ENCODE measurements at places on chromosomes 5 and 9.

- DNase-seq = peak; percentile 59
Observed at GRCh38 chr9:86557063-86557766, 203.0 kb upstream of the TUT7 start.

DNA sequence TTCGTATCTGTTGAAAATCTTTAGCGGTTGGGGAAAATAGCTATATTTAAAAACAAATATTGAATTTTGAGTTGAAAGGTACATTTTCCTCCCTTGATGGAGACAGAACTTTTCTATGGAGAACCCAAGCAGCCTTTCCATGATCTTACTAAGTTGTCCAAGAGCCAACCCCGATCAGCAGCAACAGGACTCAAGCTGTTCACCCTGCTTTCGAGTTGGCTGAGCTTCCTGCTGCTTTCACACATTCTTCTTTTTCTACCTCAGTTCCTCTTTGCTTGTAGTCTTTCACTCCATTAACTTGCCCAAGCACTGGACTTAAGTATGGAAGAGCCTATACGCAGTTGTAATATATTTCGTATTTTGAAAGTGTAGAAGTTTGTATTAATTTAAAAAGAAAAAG, 59.4 kb downstream of the IL6ST start:
- DNase-seq = no peak

DNA sequence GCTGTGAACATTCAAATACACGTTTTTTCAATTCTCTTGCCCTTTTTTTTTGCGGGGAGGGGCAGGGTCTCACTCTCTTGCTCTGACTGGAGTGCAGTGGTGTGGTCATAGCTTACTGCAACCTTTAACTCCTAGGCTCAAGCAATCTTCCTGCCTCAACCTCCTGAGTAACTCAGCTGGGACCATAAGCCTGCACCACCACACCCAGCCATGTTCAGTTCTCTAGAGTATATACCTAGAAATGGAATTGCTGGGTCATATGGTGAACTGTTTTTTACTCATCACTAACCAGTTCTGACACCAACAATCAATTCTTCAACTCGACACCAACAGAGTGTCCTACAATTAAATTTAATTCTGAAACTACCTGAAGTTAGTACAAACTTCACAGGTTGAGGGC, 85.5 kb upstream of the ZNF169 start:
- no peak for DNase-seq

DNA sequence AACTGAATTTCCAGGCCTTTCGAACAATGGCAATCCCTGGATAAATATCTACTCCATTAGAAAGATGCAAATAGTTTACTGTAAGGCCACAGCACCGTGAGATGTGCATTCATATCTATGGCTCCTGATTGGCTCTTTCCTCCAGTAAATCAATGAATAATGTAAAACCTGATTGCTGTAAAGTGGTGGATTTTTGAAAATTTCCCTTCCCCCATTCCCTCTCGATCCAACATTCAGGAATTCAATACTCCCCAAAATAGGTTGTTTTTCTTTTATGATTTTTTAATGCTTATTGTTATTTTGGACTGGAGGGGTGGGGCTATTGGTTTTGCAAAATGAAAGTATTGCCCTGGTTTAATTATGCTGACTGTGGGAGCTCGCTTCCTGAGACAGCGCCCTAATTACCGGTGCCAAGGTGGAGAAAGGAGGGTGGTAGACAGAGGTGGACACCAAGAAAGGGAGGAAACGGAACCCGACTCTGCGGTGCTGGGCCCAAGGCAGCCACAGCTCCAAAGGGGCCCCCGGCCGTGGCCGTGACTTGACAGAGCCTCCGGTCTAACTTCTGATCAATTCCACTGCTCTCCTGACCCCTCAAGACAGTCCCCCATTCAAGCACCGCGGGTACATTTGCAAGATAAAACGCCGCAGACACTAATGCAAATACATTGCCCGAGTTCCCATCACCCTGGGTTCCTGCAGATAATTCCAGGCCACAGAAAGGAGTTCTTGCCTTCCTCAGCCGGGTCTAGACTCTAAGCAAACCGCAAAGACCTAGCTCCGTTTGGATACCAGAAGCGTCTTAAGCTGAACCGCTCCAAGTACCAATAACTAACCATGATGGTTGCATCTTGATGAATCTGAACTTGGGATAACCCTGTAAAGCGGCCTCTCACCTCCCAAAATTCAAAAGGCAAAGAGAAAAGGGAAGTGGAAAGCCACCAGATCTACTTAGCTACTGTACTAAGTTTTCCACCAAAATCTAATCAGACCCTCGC, 211.2 kb downstream of the MEF2C start:
- no peak for DNase-seq

GRCh38 chr5:161009194-161009593, 157.2 kb upstream of the ATP10B start:
- DNase-seq = no peak

GRCh38 chr9:111986035-111986556, 89.5 kb downstream of the UGCG start:
- DNase-seq = no peak

DNA sequence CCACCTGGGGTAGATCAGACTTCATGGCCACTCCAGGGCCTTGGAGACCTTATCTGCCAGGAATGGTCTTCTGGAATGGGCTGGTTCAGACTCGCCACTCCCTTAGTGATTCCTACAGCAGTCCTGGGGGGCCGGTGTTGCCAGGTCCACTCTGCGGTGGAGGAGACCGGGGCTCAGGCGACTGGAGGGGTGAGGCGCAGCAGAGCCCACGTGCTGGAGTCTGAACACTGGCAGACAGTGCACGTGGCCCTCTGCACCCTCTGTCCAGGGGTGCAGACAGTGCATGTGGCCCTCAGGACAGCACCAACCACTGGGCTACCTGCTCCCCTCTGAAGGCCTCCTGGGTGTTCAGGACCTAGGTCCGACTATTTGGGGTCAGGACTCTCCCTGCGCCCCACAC, 94.8 kb upstream of the PHYKPL start:
- no peak for DNase-seq

- no peak for DNase-seq
Observed at GRCh38 chr9:85067792-85068191, 398.3 kb downstream of the NTRK2 start.

DNA sequence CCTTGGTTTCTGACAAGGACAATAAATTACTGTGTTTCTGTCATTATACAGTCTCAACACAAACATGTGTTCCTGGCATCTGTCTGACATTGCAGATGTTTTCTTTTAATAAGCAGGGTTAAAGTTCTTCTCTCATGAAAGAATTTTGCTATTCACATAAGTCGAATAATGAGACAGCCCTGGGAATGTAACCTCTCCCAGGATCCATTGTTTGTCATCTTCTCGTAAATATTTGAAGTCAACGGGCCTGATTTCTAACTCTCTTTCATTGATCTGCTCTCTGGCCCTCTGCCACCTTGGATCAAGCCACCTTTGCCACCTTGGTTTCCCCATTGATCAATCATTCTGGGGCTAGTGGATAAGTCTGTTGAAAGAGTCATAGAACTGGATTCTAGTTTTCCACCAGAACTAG, 12.9 kb upstream of the CAST start:
- DNase-seq = no peak

DNA sequence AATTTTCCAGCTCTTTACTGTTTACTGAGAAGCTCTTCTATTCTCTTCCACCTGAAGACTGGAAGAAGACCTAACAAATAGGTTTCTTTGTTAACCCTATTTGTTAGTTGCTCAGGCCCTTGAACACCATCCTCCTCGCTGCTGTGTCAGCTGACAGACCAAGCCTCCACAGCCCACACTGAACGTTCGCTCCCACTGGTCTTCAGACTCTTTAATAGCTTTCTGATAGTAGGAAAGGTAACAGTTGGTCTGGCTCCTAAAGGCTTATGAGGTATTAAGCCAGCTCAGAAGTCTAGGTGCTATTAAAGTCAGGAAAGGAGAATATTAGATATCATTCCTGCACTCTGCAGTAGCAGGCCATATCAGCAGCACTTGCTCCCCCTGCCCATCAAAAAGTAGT, 23.3 kb upstream of the F2R start:
- DNase-seq = no peak

GRCh38 chr9:128685636-128686489, 3.2 kb upstream of the SET start:
- DNase-seq = no peak

- peak; percentile 25 for DNase-seq
Observed at GRCh38 chr9:87812375-87813118, 70.1 kb upstream of the SPATA31E1 start.

DNA sequence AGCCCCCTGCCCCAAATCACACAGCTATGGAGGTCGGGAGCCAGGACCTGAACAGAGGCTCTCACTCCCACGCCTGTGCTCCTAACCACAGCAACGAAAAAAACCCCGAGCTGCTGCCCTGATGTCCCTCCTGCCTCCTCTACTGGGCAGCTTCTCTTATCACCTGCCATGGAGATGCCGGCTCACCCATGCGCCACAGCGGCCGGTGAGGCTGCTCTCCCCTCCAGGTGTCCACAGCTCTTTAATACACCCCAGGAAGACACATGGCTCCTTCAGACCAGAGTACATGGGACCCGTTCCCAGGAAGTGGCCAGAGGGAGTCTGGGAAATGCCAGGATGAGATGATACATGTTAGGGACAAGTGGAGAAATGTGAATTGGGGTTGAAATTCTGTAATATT, 110.9 kb downstream of the COL23A1 start:
- DNase-seq = no peak

DNA sequence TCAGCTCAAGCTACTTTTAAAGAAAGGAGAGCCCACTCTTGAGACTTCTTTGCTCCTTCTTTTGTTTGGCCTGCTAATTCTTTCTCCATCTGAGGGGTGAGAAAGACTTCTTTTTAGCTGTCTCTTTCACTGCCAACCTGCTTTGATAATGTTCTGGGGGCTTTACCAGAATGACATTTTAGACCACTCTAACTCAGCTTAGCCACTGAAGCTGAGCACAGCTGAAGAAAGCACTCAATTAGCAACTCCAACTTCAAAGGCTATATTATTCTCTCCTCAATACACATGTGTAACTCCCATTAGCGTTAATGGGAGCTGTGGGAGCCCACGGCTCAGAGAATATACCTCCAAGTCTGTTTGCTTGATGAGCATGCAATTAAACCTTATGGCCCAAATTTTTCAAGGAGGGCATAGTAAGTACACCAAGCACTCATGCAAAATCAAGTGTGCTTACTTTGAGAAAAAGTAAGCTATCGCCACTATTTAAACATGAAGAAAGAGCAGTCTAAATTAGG, 815.4 kb upstream of the DMAC1 start:
- DNase-seq = no peak

- no peak for DNase-seq
Observed at GRCh38 chr5:109102096-109102690, 307.6 kb downstream of the PJA2 start.

DNA sequence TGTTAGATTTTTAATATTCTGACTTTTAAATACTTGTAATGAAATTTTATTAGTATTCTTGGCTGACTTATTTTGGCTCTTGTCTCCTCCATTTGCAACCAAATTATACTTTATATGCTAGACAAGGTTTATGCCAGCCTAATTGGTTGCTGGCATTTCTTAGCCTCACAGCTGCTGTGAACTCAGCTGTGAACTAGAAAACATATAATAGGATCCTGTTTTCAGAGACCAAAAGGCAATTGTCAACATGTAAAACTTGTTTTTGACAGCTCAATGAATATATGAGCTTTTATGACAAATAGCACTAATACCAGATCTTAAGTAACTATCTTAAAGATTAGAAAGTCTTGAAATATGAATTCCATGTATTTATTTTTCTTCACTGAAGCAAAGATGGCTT, 25.9 kb downstream of the KIF2A start:
- DNase-seq = no peak

DNA sequence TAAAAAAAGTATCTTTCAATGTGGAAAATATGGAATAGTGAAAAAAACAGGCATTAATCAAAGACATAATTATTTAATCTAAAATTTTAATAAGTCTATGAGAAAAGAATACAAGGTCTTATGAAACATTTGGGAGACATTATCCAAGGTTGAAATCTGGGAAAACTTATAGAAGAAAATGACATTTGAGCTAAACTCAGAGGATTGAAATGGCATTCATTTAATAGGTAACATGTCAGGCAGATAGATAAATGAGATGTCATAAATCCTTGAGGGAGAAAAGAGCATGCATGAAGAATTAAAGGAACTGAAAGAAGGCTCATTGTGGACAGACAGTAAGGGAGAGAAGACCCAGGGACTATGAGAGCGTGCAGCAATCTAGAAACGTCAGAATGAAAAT, 284.4 kb downstream of the PRR16 start:
- no peak for DNase-seq

- DNase-seq = no peak
Observed at GRCh38 chr5:81901586-81901985, 70.2 kb upstream of the ATG10 start.

- no peak for DNase-seq
Observed at GRCh38 chr5:89981878-89982773, 427.4 kb downstream of the CETN3 start.

DNA sequence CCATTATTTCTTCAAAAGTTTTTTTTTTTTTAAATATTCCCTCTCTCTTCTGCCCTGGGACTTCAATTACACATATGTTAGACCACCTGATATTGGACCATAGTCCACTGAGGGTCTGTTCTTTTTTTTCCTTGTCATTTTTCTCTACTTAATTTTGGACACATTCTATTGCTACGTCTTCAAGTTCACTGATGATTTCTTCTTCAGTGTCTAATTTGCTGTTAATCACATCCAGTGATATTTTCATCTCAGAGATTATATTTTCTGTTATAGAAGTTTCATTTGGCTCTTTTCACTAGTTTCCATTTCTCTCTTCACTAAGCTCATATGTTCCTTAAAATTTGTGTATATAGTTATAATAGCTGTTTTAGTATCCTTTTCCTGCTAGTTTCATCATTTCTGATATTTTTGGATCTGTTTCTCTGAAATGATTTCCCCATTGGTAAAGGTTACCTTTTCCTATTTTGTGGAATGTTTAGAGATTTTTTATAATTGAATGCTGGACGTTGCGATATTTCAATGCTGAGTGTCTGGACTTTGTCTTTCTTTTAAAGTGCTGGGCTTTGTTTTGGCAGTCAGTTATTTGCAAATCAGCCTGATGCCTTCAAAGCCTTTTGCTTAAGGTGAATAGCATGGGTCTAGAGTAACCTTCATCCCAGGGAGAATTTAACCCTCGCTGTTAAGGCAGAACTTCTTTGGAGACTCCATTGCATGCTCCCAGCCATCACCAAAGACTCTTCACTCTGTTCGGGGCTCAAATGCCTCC, 111.8 kb downstream of the TTLL11 start:
- no peak for DNase-seq

GRCh38 chr9:129068990-129069861, 11.7 kb upstream of the DOLPP1 start:
- no peak for DNase-seq

GRCh38 chr9:7223981-7224380, 466.2 kb downstream of the KDM4C start:
- DNase-seq = no peak

DNA sequence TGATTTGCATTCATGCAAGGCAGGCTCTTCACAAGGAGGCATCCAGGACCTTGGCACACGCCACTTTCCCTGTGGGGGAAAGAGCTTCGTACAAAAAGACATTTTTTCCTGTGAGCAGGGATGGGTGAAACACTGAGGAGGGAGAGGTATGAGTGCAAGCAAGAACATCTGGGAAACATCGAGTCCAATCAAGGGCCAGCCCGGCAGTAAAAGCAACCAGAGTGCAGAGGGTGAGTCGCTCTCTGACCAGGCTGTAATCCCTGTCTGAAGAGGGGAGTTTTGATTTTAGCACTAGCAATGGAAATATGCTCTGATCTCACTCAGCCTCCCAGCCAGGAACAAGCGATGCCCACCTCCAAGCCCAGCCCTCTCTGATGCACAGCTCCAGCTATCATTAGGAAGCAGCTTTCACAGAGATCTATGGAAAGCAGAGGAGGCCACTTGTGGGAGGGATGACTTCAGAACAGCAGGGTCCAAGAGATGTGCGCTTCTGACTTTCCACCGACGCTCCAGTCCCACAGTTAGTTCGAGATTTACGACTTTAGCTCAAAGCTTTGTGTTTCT, 211.0 kb upstream of the ADAMTS16 start:
- DNase-seq = no peak
